Thyroid gland (tissue), 4 donors: ENCODE measurements at places on chromosomes 7 and 10. TPM values are rescaled to one million over a fixed set of nuclear protein-coding genes. Genes with fewer than 3 reads are reported as not detected.

DNA sequence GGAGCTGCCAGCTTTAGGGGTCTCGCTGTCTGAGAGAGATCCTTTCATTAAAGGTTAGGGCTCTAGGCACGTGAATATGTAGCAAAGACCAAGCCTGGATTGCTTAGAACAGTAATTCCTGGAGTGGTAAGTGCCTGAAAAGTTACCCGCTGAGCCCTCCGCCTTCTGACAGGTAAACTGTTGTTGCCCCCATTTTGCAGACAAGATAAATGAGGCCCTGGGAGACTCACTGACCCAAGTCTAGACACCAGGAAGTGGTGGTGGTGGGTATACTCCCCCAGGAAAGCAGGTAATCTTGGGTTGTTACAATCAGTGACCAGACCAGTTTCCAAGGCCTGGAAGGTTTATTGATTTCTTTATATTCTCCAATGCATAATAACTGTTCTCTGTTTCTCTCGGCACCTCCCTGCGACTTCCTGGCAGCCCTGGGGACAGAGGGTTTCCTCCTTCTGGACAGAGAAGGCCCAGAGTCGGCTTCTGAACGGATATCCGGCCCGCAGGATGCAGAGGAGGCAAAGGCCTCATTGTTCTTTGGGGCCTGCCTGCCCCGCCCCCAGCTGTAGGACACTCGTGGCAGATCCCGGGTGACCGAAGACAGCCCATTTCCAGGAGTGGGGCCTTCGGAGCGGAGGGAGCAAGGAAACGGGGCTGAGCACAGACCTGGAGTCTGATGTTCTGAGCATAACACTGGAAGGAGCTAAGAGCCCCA lies 1.3 kb upstream of the GRK5 start:
- H3K36me3 ChIP-seq = no peaks in the 10 kb centered on the region
- H3K4me1 ChIP-seq = peaks cover 20% of the 10 kb centered on the region
- DNase-seq = peak; percentile 35
- peak overlapping the region; percentile 63 for H3K4me3 ChIP-seq
- no peaks in the 10 kb centered on the region for H3K27me3 ChIP-seq
- H3K27ac ChIP-seq = peak overlapping the region; percentile 92

- peak; percentile 67 for DNase-seq
- H3K27me3 ChIP-seq = no peaks in the 10 kb centered on the region
- H3K4me1 ChIP-seq = peaks cover 27% of the 10 kb centered on the region
- H3K4me3 ChIP-seq = peak overlapping the region; percentile 34
- no peaks in the 10 kb centered on the region for H3K36me3 ChIP-seq
- peak overlapping the region; percentile 90 for H3K27ac ChIP-seq
These were observed 205.0 kb downstream of the DIP2C start for GRCh38 chr10:484441-484924.

The EPO gene
- not detected for total RNA-seq

DNA sequence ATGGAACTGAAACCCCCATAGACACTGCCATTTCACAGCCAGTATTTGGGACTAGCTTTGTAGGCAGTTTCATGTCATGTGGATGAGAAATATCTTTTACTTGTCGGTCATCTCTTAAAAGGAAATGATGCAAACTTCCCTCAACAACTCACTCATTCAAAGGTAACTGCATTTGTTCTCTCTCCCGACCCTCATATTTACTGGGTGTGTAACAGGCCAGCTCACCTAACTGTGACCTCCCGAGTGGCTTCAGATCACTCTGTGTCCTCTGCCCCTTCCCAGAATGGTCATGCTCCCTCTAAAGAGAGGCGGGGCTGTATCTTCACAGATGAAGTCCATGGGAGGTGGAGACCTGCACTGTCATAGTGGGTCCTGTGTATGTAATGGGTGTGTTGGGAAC lies 14.7 kb downstream of the LRRC18 start:
- no peaks in the 10 kb centered on the region for H3K36me3 ChIP-seq
- no peaks in the 10 kb centered on the region for H3K27me3 ChIP-seq
- no peak overlapping the region for H3K4me3 ChIP-seq
- no peak overlapping the region for H3K27ac ChIP-seq
- DNase-seq = no peak
- no peaks in the 10 kb centered on the region for H3K4me1 ChIP-seq

The MBL2 gene
- total RNA-seq = not detected

The MYL10 gene
- total RNA-seq = not detected

DNA sequence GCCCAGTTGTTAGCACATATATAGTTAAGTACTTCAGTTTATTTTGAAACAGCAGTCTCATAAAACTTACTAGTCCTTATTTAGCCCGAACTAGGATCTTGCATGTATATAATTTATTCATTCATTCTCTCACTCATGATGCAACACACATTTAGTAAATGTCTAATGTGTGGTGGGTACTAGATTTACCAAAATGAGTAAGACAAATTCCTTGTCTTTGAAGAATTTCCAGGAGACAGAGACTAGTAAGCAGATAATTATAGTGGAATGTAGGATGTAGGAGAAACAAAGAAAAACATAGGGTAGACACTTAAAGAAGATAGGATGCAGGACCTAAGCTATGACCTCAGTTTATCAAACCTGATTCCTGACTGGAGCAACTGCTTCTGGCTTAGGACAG lies 120.2 kb upstream of the AMPH start:
- H3K4me3 ChIP-seq = no peak overlapping the region
- H3K4me1 ChIP-seq = no peaks in the 10 kb centered on the region
- no peaks in the 10 kb centered on the region for H3K27me3 ChIP-seq
- no peak for DNase-seq
- no peak overlapping the region for H3K27ac ChIP-seq

DNA sequence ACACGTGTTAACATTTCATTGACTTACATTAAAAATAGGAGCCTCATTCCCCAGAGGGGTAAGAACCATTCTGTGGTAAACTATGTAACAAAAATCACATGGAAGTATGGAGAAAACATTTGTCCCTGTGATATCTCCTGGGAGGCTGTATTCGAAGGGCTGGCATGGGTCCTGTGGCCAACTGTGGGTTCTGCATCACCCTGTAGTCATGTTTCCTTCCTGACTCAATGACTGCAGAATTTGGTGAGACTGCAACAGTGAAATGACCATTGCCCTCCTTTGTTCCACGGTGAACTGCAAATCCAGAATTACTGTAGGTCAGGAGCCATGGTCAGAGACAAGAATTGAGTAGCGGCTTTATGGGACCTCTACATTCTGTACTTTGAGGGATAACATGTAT lies 3.6 kb upstream of the ZEB1 start:
- H3K27ac ChIP-seq = no peak overlapping the region
- no peaks in the 10 kb centered on the region for H3K4me1 ChIP-seq
- H3K27me3 ChIP-seq = no peaks in the 10 kb centered on the region
- no peak for DNase-seq
- H3K4me3 ChIP-seq = no peak overlapping the region
- no peaks in the 10 kb centered on the region for H3K36me3 ChIP-seq

- no peaks in the 10 kb centered on the region for H3K4me1 ChIP-seq
- H3K27ac ChIP-seq = no peak overlapping the region
- H3K36me3 ChIP-seq = no peaks in the 10 kb centered on the region
- DNase-seq = no peak
- H3K27me3 ChIP-seq = no peaks in the 10 kb centered on the region
- no peak overlapping the region for H3K4me3 ChIP-seq
These were observed 197.0 kb downstream of the STK31 start for GRCh38 chr7:23907012-23907411.

GRCh38 chr7:110693344-110693743 lies 397.6 kb upstream of the LRRN3 start:
- no peak overlapping the region for H3K4me3 ChIP-seq
- no peak overlapping the region for H3K27ac ChIP-seq
- H3K27me3 ChIP-seq = no peaks in the 10 kb centered on the region
- no peaks in the 10 kb centered on the region for H3K4me1 ChIP-seq
- DNase-seq = no peak

DNA sequence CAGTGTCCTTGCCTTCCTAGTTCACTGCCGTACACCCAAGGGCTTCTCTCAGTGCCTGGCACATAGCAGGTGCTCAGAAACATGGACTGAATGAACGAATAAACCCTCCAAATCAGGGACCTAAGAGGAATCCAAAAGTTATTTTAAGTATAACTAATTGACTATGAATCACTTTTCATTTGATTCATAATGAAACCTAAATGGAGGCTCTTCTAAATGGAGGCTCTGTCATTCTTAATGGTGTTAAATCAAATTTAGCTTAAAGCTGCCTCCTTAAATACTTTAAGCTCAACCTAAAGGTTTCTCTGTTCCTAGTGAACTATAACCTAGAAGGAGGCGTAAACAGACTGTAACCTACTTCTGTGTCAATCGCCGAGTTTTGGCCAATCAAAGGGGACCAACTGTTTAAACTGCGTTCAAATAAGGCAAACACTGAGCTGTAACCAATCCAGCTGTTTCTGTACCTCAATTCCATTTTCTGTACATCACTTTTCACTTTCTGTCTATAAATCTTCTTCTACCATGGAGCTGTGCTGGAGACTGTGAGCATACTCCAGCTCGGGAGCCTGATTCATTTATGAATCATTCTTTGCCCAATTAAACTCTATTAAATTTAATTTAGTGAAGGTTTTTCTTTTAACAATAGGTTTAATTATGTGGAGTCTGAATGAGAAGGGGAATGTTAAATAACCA lies 11.0 kb downstream of the PYROXD2 start:
- no peak overlapping the region for H3K4me3 ChIP-seq
- H3K36me3 ChIP-seq = no peaks in the 10 kb centered on the region
- no peaks in the 10 kb centered on the region for H3K27me3 ChIP-seq
- no peak overlapping the region for H3K27ac ChIP-seq
- no peak for DNase-seq
- no peaks in the 10 kb centered on the region for H3K4me1 ChIP-seq

- no peaks in the 10 kb centered on the region for H3K36me3 ChIP-seq
- no peak for DNase-seq
- H3K27ac ChIP-seq = no peak overlapping the region
- no peaks in the 10 kb centered on the region for H3K27me3 ChIP-seq
- H3K4me1 ChIP-seq = no peaks in the 10 kb centered on the region
These were observed 12.9 kb downstream of the PRLHR start for GRCh38 chr10:118582511-118582910.

The PNLIP gene
- total RNA-seq = not detected

DNA sequence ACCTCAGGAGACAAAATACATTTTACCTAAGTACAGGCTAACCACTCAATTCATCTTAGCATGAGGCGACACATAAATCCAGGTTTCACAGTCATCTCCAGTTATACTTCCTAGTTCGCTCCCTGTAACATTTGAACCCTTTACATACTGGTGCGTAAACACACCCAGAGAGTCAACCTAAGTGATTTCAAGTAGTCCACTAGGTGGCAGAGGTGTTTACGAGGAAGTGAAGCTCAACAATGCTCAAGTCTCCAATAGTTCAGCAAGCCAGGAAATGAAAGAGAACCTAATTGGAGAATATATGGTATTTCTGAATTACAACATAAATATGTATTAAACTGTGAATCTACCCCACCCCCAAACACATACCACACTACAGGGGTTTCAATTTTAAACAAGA lies 76.3 kb upstream of the ABCB5 start:
- no peak overlapping the region for H3K4me3 ChIP-seq
- no peak for DNase-seq
- no peaks in the 10 kb centered on the region for H3K4me1 ChIP-seq
- H3K27ac ChIP-seq = no peak overlapping the region

The PSAP gene
- 978 TPM for total RNA-seq

The SPDYE9 gene
- total RNA-seq = not detected

- DNase-seq = no peak
- no peaks in the 10 kb centered on the region for H3K36me3 ChIP-seq
- H3K4me3 ChIP-seq = no peak overlapping the region
- no peaks in the 10 kb centered on the region for H3K27me3 ChIP-seq
- H3K27ac ChIP-seq = no peak overlapping the region
- peaks cover 11% of the 10 kb centered on the region for H3K4me1 ChIP-seq
These were observed 45.2 kb downstream of the NSUN6 start for GRCh38 chr10:18606051-18606695.

The COMTD1 gene
- 63.6 TPM for total RNA-seq

DNA sequence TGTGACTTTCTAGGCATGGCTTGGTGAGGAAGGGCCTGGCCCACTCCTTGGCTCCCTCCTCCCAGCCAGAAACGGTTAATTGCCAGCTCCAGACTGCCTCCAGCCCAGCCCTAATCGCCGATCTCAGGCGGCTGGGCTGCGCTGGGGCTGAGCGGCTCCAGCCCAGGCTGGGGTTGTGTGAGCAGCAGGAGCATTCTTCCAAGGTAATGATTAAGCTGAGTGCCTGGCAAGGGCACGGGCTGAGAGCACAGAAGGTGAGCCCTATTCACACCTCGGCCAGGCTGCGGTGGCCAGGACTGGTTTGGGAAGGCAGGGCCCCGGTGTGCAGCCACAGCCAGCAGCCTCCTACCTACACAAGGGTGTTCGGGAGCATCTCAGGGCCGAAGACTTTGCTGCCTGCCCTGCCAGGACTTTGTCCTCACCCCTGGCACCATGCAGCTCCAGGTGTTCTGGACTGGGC lies at the start of gene TMEM72:
Gene TMEM72 (plus strand): TSS at position 257 of the 460 bp plus-strand sequence. CDS start 176 bp downstream, at position 433.
- H3K4me3 ChIP-seq = no peak within 1 kb of the TSS
- H3K27ac ChIP-seq = no peak within 1 kb of the TSS
- DNase-seq = peak; percentile 85
- peaks cover 62% of the 10 kb centered on the region for H3K4me1 ChIP-seq
- no peaks in the 10 kb centered on the region for H3K27me3 ChIP-seq
- no peaks in the 10 kb centered on the region for H3K36me3 ChIP-seq

DNA sequence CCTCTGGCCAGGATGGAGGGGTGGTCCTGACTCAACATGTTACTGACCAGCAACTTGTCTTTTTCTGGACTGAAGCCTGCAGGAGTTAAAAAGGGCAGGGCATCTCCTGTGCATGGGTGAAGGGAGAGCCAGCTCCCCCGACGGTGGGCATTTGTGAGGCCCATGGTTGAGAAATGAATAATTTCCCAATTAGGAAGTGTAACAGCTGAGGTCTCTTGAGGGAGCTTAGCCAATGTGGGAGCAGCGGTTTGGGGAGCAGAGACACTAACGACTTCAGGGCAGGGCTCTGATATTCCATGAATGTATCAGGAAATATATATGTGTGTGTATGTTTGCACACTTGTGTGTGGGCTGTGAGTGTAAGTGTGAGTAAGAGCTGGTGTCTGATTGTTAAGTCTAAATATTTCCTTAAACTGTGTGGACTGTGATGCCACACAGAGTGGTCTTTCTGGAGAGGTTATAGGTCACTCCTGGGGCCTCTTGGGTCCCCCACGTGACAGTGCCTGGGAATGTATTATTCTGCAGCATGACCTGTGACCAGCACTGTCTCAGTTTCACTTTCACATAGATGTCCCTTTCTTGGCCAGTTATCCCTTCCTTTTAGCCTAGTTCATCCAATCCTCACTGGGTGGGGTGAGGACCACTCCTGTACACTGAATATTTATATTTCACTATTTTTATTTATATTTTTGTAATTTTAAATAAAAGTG lies 6.0 kb downstream of the PLAU start:
- no peaks in the 10 kb centered on the region for H3K27me3 ChIP-seq
- peaks cover 11% of the 10 kb centered on the region for H3K4me1 ChIP-seq
- no peaks in the 10 kb centered on the region for H3K36me3 ChIP-seq
- no peak overlapping the region for H3K27ac ChIP-seq
